Stimulated activated naive CD8-positive, alpha-beta T cell treated with anti-CD3 and anti-CD28 coated beads, Interleukin-15, amount 100 ng/mL, for 72 hours (primary cell): ENCODE measurements at places on chromosomes 2 and 18.

- no peak for DNase-seq
These were observed 56.6 kb downstream of the UBE2E3 start for GRCh38 chr2:181036848-181037603.

DNA sequence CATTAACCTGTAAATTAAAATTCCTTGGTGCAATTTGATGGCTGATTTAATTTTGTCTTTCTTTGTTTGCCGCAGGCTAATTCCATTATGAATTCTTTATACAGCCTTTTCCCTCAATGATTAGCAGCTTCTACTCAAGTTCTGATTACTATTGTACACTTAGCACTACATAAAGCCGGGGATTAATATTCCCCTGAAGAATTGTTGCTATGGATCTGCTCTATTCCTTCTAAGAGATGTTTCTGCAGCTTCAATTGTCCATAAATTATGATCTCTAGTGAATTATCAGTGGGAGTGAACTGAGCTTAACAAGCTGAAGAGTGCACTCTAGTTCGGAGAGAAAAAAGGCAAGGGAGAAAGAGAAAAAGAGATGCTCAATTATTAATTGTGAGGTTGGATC, 433.7 kb upstream of the SPRED2 start:
- no peak for DNase-seq

- DNase-seq, result no peak
These were observed 61.1 kb upstream of the CXCR4 start for GRCh38 chr2:136178941-136179601.

- DNase-seq, result no peak
These were observed 130.0 kb upstream of the FN1 start for GRCh38 chr2:215565897-215566296.

GRCh38 chr2:142822190-142822589, 55.3 kb upstream of the KYNU start:
- DNase-seq, result no peak

GRCh38 chr18:9066817-9067306, 35.6 kb upstream of the NDUFV2 start:
- DNase-seq, result no peak

DNA sequence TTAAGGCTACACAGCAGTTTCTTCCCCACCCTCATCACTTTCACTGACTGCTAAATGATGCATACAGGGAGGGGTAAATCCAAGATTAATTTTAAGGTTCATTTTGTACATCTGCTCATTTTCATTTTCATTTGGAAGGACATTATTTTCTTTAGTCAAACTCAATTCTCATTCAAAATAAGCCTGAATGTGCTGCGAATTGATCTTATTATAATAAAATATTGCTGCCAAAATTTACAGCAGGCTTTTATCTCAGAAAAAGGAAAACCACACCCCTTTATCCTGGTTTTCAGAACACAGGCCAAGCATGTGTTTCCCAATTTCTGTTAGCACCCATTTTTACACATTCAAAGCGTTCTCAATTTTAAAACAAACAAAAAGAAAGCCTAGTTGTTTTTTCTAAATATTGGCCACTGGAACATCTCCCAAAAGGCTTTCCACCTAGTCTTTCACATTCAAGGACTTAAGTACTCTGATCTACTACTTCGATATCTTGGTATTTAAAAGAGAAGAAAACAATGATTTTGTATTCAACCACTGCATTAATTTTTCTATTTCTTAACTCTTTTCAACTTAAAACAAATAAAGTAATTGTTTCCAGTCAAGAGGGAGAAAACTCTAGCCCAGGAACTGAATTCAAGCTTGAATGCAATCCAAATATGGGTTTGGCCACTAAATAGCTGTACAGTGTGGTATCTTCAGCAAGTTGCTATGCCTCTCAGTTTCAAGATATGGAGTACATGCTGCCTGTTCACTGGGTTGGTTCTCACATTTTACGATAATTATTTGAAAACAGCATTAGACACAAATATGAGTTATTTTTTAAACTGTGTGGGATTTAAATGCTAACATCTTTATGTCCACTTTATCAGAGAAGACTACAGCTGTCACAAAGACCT, 52.5 kb downstream of the CDH2 start:
- DNase-seq, result no peak

- no peak for DNase-seq
These were observed 52.5 kb downstream of the CCDC74A start for GRCh38 chr2:131580187-131580586.

GRCh38 chr2:241298673-241299072, 16.8 kb downstream of the HDLBP start:
- no peak for DNase-seq

- no peak for DNase-seq
These were observed 19.3 kb downstream of the UPP2 start for GRCh38 chr2:158120664-158121641.

GRCh38 chr2:49661809-49662208, 507.5 kb upstream of the FSHR start:
- DNase-seq, result no peak

DNA sequence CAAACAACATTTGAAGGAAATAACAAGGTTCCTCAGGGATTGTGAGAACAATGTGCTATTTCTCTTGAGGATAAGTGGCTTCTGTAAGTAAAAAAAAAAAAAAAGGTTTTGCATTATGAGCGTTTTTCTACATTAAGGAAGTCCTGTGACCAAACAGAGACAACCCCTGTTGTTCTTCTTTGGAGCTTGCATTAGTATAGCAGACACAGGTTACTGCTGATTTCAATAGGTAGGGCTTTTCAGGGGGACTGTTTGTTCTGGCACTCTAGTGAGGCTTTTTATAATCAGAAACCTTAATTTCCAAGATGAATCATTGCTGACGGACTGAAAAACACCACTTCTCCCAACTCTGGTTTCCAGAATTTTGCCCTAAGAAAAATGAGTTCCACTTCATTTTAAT, 8.2 kb downstream of the DPP10 start:
- DNase-seq, result no peak

DNA sequence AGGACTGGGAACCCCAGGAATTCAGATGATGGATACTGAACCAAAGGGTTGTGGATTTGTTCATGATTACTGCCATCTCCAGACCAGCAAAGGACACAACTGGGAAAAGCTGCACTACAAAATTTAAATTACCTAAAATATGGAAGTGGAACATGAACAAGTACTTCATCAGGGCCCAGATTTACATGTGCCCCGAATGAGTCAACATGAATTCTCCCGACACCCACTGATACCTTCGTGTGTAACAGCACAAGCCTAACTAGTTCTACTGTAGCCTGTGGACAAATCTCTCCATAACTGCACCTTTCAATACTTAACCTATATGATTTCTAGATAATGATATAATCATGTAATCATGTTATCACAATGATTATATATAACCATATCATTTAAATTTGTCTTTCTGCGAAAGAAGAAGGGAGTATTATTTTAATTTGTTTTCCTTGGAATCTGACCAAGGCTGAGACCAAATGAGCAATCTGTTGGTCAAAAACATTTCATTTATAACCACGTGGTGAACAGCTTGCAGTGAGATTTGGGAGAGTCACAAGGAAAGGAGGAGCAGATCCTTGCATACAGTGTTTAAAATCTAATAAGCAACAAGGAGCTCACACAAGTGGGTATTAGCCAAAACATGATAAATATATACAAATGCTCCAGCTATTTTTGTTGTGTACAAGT, 70.5 kb downstream of the CACNB4 start:
- DNase-seq, result no peak

GRCh38 chr2:19723021-19723420, 178.8 kb downstream of the TTC32 start:
- DNase-seq, result no peak

DNA sequence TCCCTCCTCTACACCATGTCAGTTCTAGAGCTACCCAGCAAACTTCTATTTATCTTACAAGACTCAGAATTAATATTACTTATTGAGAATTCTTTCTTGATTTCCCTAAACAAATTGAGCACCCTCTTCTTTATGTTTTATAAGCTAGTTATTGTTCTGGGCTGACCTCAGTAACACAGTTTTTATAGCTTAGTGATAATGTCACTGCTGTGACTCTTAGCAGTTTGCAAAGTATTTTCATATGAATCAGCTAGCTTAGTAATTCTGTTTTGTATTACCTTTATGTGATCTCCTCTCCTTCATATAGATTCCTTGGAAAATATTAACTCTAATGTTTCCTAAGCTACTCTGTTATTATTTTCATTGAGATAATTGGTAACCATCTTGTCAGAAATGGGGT, 114.9 kb downstream of the PMS1 start:
- no peak for DNase-seq

GRCh38 chr2:143482316-143482715, 353.1 kb downstream of the ARHGAP15 start:
- no peak for DNase-seq

GRCh38 chr2:173034143-173034542, 41.5 kb upstream of the MAP3K20 start:
- DNase-seq, result no peak

DNA sequence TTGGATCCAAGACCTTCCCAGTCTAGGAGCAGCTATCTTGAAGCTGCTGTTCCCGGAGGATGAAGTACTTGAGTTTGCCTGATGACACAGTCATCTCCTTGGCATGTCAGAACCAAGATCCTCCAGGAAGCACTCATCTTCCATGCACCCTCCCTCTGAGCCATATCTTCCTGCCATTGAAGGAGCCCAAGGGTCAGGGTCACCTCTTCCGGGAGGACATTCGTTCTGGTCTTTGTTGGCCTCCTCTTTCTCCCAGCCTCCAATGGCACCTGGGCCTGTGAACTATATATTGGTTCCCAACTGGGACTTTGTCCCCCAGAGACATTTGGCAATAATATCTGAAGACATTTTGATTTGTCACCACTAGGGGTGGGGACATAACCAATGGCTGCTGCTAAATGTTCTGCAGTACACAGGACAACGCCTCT, 4.2 kb upstream of the MYO7B start:
- no peak for DNase-seq

- DNase-seq, result no peak
These were observed 211.5 kb downstream of the GALR1 start for GRCh38 chr18:77461062-77461688.

DNA sequence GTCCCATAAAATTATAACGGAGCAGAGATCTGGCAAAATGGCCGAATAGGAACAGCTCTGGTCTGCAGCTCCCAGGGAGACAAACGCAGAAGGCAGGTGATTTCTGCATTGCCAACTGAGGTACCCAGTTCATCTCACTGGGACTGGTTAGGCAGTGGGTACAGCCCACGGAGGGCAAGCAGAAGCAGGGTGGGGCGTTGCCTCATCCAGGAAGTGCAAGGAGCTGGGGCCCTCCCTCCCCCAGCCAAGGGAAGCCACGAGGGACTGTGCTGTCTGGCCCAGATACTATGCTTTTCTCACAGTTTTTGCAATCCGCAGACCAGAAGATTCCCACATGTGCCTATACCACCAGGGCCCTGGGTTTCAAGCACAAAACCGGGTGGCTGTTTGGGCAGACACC, 22.8 kb downstream of the ICA1L start:
- no peak for DNase-seq

DNA sequence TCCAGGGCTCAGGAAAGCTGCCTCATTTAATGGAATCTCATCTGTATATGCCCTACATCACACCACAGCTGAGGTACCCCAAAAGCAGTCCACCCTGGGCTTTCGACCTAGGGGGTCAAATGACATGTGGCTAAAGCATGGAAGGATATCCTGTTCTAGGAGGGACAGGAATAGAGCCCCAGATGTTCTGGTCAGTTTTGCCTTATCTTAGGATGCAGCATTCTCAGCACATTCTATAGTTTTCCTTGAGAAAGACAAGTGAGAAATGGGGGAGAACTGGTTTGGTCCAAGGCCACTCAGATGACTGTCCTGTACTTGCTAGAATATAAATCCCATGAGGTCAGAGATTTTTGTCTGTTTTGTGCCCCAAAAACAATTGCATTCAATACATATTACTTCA, 688.0 kb upstream of the ZEB2 start:
- no peak for DNase-seq

DNA sequence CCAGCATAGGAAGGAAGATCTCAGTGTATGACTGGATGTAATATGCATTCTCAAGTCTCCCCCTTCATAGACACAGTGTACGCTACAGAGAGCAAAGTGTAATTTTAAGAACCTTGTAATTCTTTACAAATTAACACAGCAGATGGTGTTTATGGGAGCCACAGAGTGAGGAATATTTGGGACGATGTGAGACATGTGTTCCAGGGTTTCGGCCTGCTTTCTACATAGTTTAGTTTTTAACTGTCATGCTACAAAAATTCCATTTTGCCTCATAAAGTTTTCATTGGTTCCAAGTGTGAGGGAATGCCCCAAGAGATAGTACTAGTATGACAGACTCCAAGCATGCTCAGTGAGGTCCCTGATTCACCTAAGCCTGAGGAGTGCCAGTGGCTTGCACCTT, 76.2 kb upstream of the LRRTM1 start:
- no peak for DNase-seq

GRCh38 chr2:85560812-85561279, 447 bp downstream of the GGCX start:
- no peak for DNase-seq

GRCh38 chr2:19810148-19810547, 91.6 kb downstream of the TTC32 start:
- DNase-seq, result no peak

GRCh38 chr2:238973038-238973739, 125.3 kb downstream of the TWIST2 start:
- no peak for DNase-seq

DNA sequence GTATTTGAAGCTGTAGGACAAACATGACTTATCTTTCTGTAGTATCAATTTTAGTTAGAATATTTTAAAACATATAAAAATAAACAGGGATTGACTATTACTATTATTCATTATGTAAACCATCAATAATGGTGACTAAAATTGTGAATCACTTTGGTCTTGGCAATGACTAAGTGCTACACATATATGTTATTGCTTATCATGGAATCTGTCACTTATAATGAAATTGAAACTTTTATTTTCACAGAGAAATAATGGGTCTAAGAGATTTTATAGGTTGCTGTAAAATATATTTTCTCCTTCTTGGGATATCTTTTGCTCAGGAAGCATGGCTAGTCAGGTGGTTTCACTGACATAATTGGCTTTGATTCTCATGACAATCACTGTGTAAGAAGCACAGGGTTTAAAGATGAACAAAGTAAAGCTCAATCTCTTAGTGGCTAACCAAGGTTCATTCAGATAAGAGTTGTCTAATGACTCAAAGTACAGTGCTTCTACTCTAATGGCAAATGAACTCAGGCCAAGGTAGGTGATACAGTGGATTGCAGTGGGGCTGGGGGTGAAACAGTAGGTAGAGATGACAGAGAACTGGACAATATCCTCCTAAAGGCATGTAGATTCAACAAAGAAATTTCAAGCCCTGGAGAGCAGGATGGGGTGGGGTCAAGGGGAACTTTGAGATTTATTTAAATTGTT, 98.6 kb upstream of the FANCL start:
- DNase-seq, result no peak

GRCh38 chr2:239809391-239809790, 215.8 kb downstream of the NDUFA10 start:
- no peak for DNase-seq
